ENCODE measurements at places on chromosomes 11 and 22. TPM values are rescaled to one million over a fixed set of nuclear protein-coding genes. Genes with fewer than 3 reads are reported as not detected.

TMEM132A gene
- total RNA-seq: 51.6 TPM

CHST1 gene
- 2.7 TPM for total RNA-seq

SERPING1 gene
- 11.5 TPM for total RNA-seq

HINFP gene
- total RNA-seq: 22.2 TPM

VPS11 gene
- 15.8 TPM for total RNA-seq

APOA1 gene
- total RNA-seq: not detected

ACCS gene
- total RNA-seq: 7.5 TPM

UPK3A gene
- total RNA-seq: 0.31 TPM

ARFGAP3 gene
- 40.8 TPM for total RNA-seq

LARGE1 gene
- total RNA-seq: 3.9 TPM

C11orf16 gene
- 0.22 TPM for total RNA-seq

PLAAT5 gene
- total RNA-seq: 0.78 TPM

PGA3 gene
- total RNA-seq: 0.59 TPM

CASP4 gene
- 7.5 TPM for total RNA-seq

EFEMP2 gene
- total RNA-seq: 13.0 TPM

DDI1 gene
- total RNA-seq: 0.05 TPM

DGCR6 gene
- total RNA-seq: 4.8 TPM

OVOL1 gene
- total RNA-seq: 0.28 TPM

TMEM80 gene
- 30.5 TPM for total RNA-seq

EXPH5 gene
- 15.6 TPM for total RNA-seq

PRR33 gene
- total RNA-seq: 0.19 TPM

ACRV1 gene
- 0.59 TPM for total RNA-seq

SYT12 gene
- 2.1 TPM for total RNA-seq

TSPAN32 gene
- 0.94 TPM for total RNA-seq

XKR3 gene
- not detected for total RNA-seq

ART5 gene
- total RNA-seq: 1.6 TPM

GSTT2 gene
- total RNA-seq: not detected

NADSYN1 gene
- 46.1 TPM for total RNA-seq

CASP1 gene
- total RNA-seq: not detected

MPZL2 gene
- 51.4 TPM for total RNA-seq

OR6A2 gene
- 0.27 TPM for total RNA-seq

TIMM10 gene
- total RNA-seq: 36.3 TPM

MRGPRX4 gene
- not detected for total RNA-seq

RIBC2 gene
- not detected for total RNA-seq

BDNF gene
- 1.3 TPM for total RNA-seq

NKAPD1 gene
- 29.2 TPM for total RNA-seq

MRGPRE gene
- 0.36 TPM for total RNA-seq

PATE4 gene
- total RNA-seq: 0.43 TPM

ENDOD1 gene
- total RNA-seq: 9.2 TPM

OR8D4 gene
- not detected for total RNA-seq

RHOD gene
- not detected for total RNA-seq

SPTBN2 gene
- 2.4 TPM for total RNA-seq

OR2D2 gene
- 1.5 TPM for total RNA-seq

RASSF7 gene
- 7.8 TPM for total RNA-seq

MMP10 gene
- total RNA-seq: not detected

GLB1L3 gene
- 1.2 TPM for total RNA-seq

PLEKHB1 gene
- 4.6 TPM for total RNA-seq

DENND6B gene
- total RNA-seq: 11.1 TPM

All from motor neuron (in vitro differentiated cells).